Fibroblast of the aortic adventitia (primary cell): ENCODE measurements at places on chromosomes 1 and 21. TPM values are rescaled to one million over a fixed set of nuclear protein-coding genes. Genes with fewer than 3 reads are reported as not detected.

ADGRL4 gene
- total RNA-seq, result 12.3 and 139 TPM in 2 replicates

NBPF6 gene
- not detected in 2 replicates for total RNA-seq

GPR25 gene
- total RNA-seq, result not detected in 2 replicates

CD101 gene
- total RNA-seq, result 0.09 and 0.41 TPM in 2 replicates

DPT gene
- 2.4 and 8.8 TPM in 2 replicates for total RNA-seq

- DNase-seq, result peak; percentile 18
These were observed 11.2 kb downstream of the URB1 start for GRCh38 chr21:32381571-32381970.

GRCh38 chr1:16186655-16187235, 25.7 kb downstream of the ARHGEF19 start:
- no peak for DNase-seq

DNA sequence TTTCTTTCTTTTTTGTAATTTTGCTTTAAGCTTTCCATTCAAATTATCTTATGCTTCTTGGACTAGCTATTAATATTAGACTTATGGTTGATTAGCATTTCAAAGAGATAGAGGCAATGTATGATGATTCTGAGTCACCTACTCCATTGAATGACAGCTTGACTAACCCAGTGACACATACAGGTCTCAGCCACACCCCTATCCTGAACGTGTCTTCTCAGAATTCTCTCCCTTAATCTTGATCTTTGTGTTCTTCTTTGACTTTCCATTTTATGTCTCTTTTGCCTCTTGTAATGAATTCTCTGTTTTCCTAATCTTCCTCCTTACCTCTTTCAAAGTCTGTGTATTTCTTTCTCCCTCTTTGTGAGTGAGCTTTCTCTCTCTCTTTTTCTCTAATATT, 241.1 kb downstream of the PDE4B start:
- DNase-seq, result no peak

DNA sequence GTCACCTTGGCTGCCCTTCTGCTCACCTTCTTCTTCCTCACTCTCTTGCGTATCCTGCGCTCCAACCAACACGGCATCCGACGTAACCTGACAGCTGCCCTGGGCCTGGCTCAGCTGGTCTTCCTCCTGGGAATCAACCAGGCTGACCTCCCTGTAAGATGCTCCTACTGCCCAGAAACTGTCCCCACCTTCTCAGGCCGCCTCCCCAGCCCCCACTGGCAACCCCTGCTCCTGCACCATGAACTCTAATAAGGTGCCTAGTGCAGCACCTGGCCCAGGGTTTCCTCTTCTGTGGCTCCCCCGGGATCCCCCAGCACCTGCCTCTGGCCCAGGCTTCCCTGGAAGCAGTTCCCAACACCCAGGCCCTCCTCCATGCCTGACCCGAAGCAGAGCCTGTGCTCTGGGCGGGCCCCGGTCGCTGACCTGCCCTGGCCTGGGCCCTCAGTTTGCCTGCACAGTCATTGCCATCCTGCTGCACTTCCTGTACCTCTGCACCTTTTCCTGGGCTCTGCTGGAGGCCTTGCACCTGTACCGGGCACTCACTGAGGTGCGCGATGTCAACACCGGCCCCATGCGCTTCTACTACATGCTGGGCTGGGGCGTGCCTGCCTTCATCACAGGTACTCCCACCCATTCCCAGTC, 12.8 kb downstream of the PSRC1 start:
- no peak for DNase-seq

DNA sequence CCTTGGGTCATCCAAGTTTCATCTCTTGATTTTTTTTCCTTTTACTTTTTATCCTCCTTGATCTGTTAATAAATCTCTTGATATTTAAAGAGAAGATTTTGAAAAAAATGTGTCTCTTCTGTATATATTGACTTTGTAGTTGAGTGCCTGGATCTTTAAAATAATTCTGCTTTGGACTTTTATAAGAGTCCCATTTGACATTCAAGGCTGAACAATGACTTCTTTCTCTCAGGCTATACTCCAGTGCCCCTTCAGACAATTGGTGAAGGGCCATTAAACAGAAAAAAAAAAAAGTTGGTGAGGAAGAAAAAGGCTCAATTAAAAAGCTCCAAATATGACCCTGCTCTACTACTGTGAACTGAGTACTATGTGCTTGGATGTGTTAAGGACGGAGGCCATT, 40.9 kb upstream of the CITED4 start:
- no peak for DNase-seq
